Activated CD4-positive, alpha-beta T cell treated with anti-CD3 and anti-CD28 coated beads for 1 hour (primary cell): ENCODE measurements at places on chromosomes 3 and 15.

- DNase-seq: no peak
Observed at GRCh38 chr3:150362515-150363302, 45.4 kb upstream of the TSC22D2 start.

DNA sequence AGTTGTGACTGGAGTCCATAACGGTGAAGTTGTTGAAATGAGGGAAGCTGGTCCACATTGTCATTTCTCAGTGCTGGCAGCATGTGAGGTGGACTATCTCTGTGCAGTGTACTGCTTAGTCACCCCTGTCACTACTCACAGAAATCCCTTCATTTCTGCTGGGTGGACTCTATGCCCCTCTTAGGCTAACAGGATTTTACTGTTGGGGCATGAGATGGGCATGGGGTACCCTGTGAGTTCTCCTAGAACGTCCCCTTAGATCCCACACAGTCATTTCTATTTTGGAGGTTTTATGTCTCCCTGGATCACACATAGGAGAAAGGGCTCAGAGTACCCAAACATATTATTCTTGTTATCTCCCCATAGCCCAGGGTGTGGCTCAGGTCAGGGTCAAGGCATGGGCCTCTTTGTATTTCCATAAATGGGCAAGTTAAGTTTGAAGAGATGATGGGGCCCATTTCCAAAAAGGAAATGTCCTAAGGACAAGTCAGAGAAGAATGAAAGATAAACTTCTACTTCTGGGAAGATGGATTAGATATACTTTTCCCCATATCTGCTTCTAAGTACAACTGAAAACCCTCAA is 15.2 kb downstream of the P2RY1 start:
- no peak for DNase-seq

- DNase-seq: no peak
Observed at GRCh38 chr3:187612656-187613055, 57.5 kb downstream of the SST start.

- no peak for DNase-seq
Observed at GRCh38 chr3:67875858-67876257, 221.4 kb upstream of the SUCLG2 start.

DNA sequence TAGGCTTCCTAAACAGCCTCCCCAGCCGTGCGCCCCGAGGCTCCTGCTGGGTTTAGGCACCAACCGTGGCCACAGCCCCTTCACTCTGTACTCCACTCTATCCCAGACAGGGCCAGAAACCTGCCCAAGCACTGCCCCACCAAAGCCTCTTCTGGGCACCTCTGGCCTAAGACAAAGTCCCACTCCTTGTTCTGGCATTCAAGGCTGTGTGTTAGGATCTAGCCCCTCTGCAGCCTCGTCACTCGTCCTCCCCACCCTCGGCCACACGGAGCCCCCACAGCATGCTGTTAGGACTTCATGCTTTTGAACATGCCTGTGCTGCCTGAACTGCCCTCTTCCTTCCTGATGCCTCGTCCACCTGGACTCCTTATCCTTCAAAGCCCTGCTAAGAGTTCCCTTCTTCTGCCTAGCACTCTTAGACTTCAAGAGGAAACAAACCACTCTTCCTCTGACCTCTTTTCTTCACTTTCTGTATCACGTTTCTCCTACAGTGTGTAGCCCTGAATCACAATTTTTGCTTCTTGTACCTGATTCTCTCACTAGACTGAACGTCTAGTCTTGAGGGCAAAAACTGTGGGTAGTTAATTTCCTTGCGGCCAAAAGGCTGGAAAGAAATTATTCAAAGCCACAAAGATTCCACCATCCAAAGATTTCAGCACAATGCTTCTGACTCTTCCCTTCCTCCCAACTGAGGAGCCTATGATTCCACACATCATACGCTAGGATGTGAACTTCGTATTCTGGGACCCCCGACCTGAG is 28.6 kb downstream of the WNT7A start:
- no peak for DNase-seq

- no peak for DNase-seq
Observed at GRCh38 chr15:89081878-89082277, 6.4 kb upstream of the ABHD2 start.

GRCh38 chr3:134881305-134881704 is 86.2 kb downstream of the EPHB1 start:
- no peak for DNase-seq

DNA sequence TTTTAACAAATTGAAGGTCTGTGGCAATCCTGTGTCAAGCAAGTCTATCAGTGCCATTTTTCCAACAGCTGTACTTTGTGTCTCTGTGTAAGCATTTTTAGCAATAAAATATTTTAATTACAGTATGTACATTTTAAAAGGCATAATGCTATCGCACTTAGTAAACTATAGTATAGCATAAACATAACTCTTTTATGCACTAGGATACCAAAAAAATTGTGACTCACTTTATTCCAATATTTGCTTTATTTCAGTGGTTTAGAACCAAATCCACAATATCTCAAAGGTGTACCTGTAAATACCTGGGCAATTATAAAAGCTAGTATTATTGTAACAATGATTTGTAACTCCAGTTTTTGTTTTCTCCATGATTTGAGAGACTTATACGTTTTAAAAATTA is 46.5 kb downstream of the FRMD5 start:
- DNase-seq: no peak
